Left colon (tissue), 2 donors: ENCODE measurements at places on chromosomes 1 and 21.
A peak's percentile ranks its signal among the peaks of the same experiment; 100 is the strongest.

DNA sequence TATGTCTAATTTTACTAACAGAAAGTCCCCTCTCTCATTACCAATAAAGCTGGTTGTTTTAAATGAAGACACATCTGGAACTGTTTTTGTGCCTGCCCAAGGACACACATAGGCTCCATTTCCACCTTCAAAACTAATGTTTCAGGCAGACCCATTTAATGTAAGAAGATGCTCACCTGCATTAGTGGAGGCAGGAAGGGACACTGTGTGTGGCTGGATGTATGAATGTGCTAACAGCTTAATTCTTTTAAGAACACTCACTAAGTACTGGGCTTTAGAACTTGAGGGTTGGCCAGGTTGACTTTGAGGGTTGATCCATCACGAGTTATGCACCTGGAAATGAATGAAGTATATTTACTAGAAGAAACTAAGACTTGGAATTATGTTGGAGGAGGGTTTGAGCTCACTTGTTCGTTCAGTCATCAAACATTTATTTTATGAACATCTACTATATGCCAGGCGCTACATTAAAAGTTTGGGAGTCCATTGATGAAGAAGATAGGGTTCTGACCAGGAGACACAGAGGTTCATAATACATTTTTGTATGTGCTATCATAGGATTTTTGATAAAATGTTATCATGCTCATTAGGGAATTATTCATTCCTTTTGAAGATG is 5.4 kb downstream of the JUN start:
- no peak for DNase-seq

DNA sequence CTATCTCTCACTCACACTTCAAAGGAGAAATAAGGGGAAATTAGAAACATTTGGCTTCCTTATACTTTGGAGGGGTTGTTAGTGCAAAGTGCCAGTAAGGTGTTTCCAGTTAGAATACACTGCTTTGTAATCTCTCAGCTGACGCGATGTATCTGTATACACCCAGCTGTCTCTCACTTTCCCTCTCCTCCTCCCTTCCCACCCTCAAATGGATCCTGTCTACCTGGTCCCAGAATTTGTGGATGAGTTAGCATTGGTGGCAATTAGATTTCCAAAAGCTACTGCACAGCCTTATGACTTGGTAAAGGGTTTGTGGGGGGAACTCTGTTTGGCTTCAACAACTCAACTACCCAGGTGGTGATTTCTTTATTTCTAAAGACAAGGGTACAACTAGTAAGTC is 10.5 kb downstream of the ATP1B1 start:
- no peak for DNase-seq

DNA sequence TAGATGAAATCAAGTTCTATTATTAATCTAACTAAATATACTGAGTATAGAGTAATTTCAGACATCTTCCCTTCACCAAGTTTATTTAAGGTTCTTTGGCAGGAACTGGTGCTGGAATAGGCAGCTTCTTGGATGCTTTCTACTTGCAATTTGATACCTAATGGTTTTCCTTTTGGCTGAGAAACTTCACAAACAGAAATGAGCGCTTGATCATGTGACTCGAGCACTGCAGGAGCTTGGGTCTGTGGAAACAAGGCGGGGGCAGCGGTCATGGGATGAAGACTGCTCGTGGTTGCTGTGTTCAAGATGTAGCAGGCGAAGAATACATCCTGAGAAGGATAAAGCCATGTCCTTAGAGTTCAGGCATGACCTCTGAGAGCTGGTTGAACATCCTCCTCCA is 136.8 kb downstream of the PTPRC start:
- DNase-seq, result no peak

DNA sequence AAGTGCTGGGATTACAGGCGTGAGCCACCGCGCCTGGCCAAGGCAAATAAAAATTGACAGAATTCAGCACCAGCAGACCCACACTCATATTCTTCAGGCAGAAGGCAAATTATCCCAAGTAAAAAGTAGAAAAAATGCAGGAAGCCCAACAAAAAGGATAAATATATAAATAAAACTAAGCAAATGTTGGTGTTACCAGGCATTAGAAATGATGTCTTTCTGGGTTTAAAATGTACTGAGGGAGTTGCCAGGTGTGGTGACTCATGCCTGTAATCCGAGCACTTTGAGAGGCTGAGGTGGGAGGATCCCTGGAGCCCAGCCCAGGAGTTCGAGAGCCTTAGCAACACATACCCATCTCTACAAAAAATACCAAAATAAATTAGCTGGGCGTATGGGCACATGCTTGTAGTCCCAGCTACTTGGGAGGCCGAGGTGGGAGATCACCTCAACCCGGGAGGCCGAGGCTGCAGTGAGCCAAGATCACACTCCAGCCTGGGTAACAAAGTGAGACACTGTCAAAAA is 6.3 kb downstream of the INTS11 start:
- DNase-seq, result peak; percentile 67

DNA sequence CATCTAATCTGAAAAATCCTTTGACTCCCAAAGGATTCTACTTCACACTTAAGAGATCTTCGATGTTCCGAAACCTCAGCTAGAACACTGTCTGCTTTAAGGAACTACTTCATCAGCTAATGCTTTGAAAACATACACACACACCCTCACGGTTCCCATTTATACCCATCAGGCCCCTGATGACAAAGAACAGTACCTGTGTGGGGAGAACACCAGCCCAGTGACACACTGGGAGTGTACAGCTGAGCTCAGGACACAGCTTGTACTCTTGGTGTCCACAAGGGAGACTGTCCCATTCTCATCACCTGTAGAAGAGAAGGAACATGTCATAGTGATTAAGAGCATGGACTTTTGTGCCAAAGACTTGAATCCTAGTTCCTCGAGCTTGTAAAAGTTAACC is 6.6 kb downstream of the WDR77 start:
- no peak for DNase-seq

DNA sequence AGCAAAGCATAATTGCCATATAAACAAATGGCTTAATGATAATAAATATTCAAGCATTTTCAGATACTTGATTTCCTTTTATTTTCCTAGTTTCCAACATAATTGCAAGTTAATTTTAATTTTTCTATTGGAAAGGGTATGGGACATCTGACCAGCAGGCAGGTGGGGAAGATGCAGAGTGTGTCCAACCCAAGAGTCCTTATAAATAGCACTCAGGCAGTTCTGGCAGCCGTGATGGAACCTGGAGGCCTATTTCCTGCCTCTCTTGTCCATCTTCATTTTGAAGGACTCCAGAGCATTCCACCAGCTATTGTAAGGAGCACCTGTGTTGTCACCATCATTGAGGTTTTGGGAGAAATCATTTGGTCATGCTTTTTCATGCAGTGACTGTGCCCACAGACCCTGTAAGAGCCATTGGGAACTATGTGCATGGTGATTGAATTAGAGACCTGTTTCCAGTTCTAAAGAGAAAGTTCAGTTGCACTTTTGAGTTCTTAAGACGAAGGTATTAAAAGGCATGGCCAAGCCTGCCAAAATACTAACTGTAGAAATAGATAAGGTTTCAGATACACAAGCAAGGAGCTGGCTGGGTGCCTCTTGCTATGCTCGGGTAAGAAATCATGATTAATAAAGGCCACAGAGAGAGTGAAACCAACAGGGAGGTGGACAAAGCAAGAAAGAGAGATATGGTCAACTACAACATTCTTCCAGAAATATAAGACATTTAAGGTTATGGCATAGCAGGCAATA is 92.3 kb downstream of the SPATA46 start:
- DNase-seq, result no peak

- no peak for DNase-seq
These were observed 178.8 kb upstream of the NFIA start for GRCh38 chr1:60903591-60903990.
